Tibial nerve (tissue), 4 donors: ENCODE measurements at places on chromosomes 5 and 9. TPM values are rescaled to one million over a fixed set of nuclear protein-coding genes. Genes with fewer than 3 reads are reported as not detected.

Gene TRIM7
- total RNA-seq: 12.1 TPM

Gene SPINK4
- not detected for total RNA-seq

Gene GMCL2
- total RNA-seq: not detected

Gene SPINK6
- total RNA-seq: not detected

Gene GABRA6
- total RNA-seq: not detected

Gene SLC6A7
- not detected for total RNA-seq

Gene SDHA
- total RNA-seq: 95.3 TPM

Gene KIF20A
- total RNA-seq: not detected

Gene OR13C2
- not detected for total RNA-seq

Gene GRIA1
- total RNA-seq: 2.1 TPM

Gene HMGCS1
- total RNA-seq: 18.9 TPM

Gene DRD1
- total RNA-seq: not detected

Gene DDX4
- 0.21 TPM for total RNA-seq

Gene PCA3
- not detected for total RNA-seq

Gene ANKS6
- total RNA-seq: 39.0 TPM

Gene SLC24A2
- not detected for total RNA-seq

Gene SLC34A1
- total RNA-seq: not detected

Gene AQP3
- total RNA-seq: 101 TPM

Gene SEMA5A
- 49.8 TPM for total RNA-seq

Gene PCDHGA6
- 12.3 TPM for total RNA-seq

Gene CYSRT1
- total RNA-seq: not detected

Gene CAMLG
- total RNA-seq: 35.4 TPM

Gene PCDHA1
- total RNA-seq: not detected

Gene PCDHB12
- 12.6 TPM for total RNA-seq

Gene PAEP
- not detected for total RNA-seq

Gene INSL6
- not detected for total RNA-seq

Gene AMBP
- total RNA-seq: not detected

Gene MEIKIN
- total RNA-seq: not detected

Gene SVEP1
- total RNA-seq: 60.7 TPM
